ENCODE measurements at places on chromosomes 12 and 14.

- DNase-seq = no peak
- H3K27me3 ChIP-seq = no peaks in the 10 kb centered on the region
- no peaks in the 10 kb centered on the region for H3K4me1 ChIP-seq
- peak overlapping the region; percentile 80 for H3K27ac ChIP-seq
These were observed 68.6 kb downstream of the CHGA start for GRCh38 chr14:92991536-92991935.

DNA sequence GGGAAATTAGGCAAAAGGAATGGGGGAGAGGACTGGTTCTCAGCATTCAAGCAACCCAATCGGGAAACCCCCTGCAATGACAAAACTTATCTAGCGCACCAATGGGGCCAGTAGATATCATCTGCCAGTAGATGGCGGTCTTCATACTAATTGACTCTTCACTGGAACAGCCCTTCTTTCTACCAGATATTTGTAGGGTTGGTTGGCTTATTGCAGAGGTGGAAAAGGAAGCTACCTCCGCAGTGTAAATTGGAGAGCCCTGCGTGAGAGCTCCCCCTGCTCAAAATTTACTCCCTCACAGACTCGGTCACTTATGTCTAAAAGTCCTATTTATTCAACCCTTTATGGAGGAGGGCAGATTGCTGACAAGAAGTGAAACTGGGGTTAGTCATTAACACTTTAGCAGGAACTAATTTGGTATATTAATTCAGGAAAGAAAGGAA lies 166.1 kb upstream of the CCND2 start:
- no peak overlapping the region for H3K27ac ChIP-seq
- H3K4me1 ChIP-seq = no peaks in the 10 kb centered on the region
- H3K36me3 ChIP-seq = no peaks in the 10 kb centered on the region
- H3K27me3 ChIP-seq = no peaks in the 10 kb centered on the region
- H3K4me3 ChIP-seq = no peak overlapping the region

DNA sequence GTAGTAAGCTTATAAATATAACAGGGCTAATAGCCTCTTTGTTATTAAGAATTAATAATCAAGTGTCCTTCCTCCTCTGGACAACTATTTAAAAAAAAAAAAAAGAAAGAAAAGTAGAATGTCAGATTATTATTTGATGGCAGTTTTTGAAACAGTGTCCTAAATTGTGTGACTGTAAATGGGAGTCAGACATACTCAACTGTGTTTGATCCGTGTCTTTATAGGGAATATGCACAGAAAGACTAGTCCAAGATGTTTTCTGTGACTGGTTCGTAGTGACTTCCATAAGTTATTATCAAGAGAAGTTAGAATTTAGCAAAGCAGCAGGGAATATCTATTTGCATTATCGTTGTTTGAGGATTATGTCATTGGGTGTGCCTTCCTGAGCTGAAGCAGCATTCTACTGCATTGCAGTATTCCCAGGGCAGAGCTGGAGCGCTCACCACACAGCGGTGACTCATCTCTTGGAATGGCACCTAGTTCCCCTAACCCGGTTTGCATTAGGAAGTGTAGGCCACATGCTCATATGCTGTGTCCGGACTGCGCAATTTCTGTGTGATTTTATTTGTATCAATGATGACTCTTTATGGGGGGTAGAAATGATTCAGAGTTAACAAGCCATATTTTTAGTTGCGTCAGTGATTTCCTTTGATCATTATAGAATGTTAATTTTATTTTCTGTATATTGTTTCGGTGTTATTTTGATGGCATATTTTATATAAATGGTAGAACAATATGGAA lies 7.9 kb downstream of the DYNC1H1 start:
- no peak overlapping the region for H3K27ac ChIP-seq
- H3K4me1 ChIP-seq = peaks cover 27% of the 10 kb centered on the region
- no peaks in the 10 kb centered on the region for H3K27me3 ChIP-seq
- no peak overlapping the region for H3K4me3 ChIP-seq
- no peaks in the 10 kb centered on the region for H3K36me3 ChIP-seq

DNA sequence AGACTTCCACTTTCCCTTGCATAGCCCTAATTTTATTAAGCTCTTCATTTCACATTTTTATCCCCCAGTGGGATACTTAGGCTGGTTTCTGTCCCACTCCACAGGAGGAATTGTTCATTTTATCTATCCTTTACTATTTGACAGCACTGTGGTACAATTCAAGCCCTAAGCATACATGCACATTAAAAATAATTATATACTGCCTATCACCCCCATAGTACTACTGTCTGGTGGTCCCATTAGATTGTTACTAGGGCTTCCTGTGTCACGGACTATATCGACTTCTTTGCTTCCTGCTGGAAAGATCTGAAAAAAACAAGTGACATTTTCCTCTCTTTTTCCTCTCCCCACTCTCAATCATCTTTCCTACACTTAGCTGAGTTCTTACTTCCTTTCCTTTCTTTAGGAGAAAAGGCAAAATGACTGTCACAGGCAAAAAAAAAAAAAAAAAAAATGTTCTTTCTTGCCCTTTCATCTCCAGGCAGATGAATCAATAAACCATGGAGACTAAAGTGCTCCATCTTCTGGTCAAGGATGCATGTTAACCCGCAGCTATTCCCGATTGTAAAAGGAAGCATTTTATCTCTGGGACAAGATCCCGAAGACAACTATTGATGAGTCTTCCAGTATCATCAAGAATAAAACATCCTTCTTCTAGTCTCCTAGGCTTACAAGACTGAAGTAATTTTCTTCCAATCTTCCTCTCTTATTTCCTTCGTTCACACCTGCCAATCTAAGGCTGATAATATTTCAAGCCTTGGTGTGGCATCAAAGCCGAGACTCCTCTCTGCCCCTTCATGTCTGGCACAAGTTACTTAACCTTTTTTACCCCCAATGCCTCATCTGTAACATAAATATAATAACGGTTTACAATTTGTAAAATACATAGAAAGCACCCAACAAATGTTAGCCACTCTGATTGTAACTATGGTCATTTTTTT lies 94.4 kb upstream of the PLEKHG7 start:
- DNase-seq = no peak
- no peaks in the 10 kb centered on the region for H3K4me1 ChIP-seq
- no peak overlapping the region for H3K4me3 ChIP-seq
- no peak overlapping the region for H3K27ac ChIP-seq

- DNase-seq = no peak
- no peaks in the 10 kb centered on the region for H3K27me3 ChIP-seq
- no peak overlapping the region for H3K4me3 ChIP-seq
- no peaks in the 10 kb centered on the region for H3K36me3 ChIP-seq
- H3K27ac ChIP-seq = no peak overlapping the region
These were observed 57.1 kb upstream of the PCED1B start for GRCh38 chr12:47022296-47022695.

DNA sequence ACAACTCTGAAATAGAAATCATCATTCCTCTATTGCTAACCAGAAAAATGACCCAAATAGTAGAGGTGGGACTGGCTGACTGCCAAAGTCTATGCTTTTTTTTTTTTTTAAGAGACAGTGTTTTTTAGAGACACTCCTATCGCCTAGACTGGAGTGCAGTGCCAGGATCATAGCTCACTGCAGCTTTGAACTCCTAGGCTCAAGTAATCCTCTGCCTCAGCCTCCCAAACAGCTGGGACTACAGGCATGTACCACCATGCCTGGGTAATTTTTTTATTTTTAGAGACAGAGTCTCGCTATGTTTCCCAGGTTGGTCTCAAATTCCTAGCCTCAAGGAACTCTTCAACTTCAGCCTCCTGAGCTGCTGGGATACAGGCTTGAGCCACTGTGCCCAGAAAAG lies 19.2 kb downstream of the NR2C1 start:
- H3K27ac ChIP-seq = no peak overlapping the region
- no peaks in the 10 kb centered on the region for H3K27me3 ChIP-seq
- no peak overlapping the region for H3K4me3 ChIP-seq

GRCh38 chr12:53935383-53936341 lies 3.0 kb upstream of the HOXC13 start:
- no peaks in the 10 kb centered on the region for H3K36me3 ChIP-seq
- H3K4me3 ChIP-seq = no peak overlapping the region
- no peaks in the 10 kb centered on the region for H3K4me1 ChIP-seq
- no peak overlapping the region for H3K27ac ChIP-seq
- no peak for DNase-seq

GRCh38 chr12:50537538-50537919 lies 32.7 kb downstream of the DIP2B start:
- no peak for DNase-seq
- H3K36me3 ChIP-seq = no peaks in the 10 kb centered on the region
- no peaks in the 10 kb centered on the region for H3K27me3 ChIP-seq
- H3K4me1 ChIP-seq = peaks cover 12% of the 10 kb centered on the region

DNA sequence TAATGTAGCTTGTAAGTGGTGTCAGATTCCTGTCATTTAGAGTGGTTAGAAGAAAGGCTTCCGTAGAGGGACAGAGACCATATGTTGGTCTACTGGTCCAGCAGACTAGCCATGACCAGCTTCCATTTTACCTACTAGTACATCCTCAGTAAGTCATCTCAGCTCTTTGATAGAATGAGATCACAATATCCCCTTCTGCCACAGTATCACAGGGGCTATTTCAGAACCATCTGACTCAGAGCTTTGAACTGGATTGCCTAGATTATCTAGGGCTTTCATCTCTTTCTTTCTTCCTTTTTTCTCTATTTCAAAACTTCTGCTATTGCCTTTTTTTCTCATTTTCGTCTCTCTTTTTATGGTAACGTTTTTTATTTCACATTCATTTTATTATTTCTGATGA lies 4.7 kb downstream of the ZDHHC17 start:
- H3K36me3 ChIP-seq = no peaks in the 10 kb centered on the region
- no peak for DNase-seq
- H3K4me3 ChIP-seq = no peak overlapping the region
- H3K27ac ChIP-seq = peak overlapping the region; percentile 0
- no peaks in the 10 kb centered on the region for H3K4me1 ChIP-seq

All from tibial nerve (tissue), 4 donors.